ENCODE measurements at places on chromosomes 16 and 17.

DNA sequence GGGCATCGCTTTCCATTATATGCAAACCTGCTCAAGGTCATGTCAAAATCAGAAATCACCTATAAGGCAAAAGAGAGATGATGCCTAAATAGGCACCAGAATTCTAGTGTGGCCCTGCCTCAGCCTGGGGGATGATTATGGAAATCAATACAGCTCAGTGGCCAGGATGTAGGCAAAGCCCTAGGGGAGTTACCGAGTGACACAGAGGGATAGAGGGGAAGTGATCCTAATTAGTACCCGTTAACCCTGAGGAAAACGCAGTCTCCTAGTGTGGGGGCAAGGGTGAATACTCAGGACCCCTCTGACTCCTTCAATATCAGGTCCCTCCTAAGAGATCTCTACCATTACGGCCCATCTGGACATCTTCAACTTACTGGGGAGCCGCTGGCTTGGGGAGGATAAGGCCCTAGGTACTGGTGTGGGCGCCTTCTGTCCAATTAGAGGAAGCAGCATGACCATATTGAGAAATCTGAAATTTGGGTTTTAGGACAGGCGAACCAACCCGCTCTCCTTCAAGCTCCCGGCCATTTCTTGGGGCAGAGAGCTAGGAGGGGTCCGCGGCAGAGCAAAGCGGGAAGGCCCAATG lies 725 bp downstream of the NT5C3B start:
- no peak for DNase-seq

DNA sequence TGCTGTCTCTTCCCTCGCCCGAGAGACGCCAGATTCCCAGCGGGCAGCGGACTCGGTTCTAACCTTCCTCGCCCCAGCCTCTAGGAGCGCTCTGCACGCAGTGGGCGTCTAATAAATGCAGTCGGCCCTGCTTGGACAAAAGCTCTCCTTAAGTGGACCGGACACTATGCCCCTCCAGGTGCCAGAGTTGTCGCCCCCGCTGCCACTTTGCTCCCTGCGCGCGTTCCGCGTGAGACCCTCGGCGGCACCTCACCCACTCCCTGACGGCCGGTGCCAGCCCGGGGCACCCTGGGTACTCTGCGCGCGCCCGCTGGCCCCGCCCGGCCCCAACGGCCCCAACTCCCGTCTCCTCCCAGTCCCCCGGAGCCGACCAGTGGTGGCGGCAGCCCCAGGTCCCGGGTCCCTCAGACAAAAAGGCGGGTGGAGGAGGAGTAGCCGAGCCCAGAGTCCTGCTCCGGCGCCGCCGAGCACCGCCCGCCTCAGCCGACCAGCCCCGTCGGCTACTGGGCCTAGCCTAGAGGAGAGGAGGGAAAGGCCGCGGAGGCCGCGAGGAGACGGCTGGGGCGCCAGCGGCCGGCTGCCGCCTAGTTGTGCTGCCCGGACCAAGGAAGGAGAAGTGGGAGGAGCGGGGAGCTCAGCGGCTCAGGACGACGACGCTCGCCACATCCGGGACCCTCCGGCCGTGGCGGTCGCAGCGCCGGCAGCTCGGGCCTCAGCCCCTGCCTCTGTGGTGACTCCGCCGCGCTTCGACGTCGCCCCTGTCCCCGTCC lies 123.0 kb downstream of the GOSR1 start:
- no peak for DNase-seq

- no peak for DNase-seq
These were observed 10.9 kb upstream of the DHRS7C start for GRCh38 chr17:9802294-9802693.

GRCh38 chr17:29210879-29211278 lies 30.7 kb upstream of the MYO18A start:
- no peak for DNase-seq

DNA sequence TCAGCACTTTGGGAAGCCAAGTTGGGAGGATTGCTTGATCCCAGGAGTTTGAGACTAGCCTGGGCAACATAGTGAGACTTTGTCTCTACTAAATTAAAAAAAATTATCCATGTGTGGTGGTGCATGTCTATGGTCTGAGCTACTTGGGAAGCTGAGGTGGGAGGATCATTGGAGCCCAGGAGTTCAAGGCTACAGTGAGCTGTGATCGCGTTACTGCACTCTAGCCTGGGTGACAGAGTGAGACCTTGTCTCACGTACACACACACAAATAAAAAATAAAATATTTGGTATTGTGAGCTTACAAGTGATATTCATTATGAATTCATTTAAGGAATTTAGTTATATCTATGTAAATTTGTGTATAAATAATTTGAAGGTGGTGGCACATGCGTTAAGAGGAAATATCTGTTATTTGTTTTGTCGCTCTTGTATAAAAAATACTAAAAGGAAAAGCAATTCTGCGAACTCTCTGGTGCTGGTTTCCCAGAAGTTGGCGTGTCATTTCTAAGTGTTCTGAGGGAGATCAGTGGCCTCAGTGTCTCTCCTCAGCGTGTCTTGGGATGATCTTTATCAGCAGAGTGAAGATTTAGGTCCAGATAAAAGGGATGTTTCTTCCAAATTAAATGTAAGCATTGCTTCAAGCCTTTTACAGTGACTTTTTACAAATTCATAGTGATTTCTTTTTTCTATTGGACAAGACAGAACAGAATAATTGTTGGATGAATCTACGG lies 187.6 kb downstream of the FTO start:
- DNase-seq, result no peak
